Activated gamma-delta T cell (primary cell): ENCODE measurements at places on chromosomes 1 and 21.

DNA sequence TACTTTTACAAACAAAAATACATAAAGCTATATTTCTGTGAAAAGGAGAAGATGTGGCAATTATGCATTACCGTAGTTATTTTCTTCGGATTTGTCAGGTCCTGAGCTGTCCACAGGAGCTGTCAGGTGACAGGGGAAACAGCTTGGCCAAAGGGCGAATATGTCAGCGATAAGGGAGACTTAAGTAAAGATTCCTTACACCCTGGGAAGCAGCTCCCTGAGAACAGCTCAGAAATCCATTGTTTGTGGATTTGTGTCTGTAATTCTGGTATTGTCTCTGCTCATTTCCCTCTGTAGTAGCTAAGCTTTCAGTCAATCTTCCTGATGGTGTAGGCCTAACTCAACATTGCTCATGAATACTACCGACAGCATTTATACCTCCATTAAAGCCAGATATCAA lies 7.1 kb upstream of the CD34 start:
- no peak for DNase-seq

DNA sequence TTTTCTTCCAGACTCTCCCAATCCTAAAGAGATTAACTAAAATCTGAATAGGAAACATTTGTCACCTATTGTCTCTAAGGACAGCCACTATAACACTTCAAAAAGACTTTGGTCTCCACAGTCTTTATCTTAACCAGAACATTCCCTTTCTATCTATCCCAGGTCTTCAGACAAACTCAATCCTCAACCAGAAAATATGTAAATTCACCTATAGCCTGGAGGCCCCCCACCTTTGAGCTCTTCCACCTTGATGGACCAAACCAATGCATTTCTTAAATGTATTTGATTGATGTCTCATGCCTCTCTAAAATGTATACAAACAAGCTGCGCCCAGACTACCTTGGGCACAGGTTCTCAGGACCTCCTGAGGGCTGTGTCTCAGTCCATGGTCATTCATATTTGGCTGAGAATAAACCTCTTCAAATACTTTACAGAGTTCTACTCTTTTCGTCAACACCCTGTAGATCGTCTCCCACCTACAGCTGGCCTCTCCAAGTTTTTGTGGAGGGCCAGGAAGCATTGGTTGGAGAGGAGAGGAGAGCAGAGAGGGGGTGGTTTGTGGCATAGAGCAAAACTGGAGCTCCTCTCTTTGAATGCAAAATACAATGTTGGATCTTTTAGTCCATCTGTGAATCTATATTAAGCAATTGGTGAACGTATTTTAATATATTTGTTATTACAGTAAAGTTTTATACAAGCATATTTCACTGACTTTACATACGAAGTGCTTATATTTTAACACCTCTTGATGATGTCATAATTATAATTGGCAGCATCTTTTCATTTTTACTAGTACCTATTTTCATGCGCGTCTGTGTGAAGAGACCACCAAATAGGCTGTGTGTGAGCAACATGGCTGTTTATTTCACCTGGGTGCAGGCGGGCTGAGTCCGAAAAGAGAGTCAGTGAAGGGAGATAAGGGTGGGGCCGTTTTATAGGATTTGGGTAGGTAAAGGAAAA lies 230.7 kb upstream of the DUSP10 start:
- no peak for DNase-seq

- no peak for DNase-seq
Measured at GRCh38 chr21:32207406-32207716, 71.5 kb downstream of the MIS18A start.

DNA sequence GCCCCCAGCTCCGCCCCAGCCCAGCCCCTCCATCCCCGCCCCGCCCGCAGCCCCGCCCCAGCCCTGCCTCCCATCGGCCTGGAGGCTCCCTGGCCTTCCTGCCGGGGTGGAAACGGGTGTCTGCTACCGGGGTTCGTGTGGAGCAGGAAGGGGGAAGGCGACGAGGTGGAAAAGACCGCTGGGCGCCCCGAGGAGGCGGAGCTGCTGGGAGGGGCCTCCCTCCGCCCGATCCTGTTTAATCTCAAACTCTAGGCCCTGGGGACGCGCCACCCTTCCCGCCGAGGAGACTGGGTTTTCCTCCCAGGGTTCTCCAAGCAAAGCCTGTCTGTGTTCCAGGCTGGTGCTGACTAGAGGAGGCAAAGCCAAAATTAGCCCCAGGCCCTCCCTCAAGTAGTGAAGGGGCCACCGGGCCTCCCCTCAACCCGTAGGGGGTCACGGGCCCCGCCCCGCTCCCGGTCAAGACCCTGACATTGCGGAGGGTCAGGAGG lies 16.2 kb upstream of the TTLL10 start:
- DNase-seq: peak; percentile 37

DNA sequence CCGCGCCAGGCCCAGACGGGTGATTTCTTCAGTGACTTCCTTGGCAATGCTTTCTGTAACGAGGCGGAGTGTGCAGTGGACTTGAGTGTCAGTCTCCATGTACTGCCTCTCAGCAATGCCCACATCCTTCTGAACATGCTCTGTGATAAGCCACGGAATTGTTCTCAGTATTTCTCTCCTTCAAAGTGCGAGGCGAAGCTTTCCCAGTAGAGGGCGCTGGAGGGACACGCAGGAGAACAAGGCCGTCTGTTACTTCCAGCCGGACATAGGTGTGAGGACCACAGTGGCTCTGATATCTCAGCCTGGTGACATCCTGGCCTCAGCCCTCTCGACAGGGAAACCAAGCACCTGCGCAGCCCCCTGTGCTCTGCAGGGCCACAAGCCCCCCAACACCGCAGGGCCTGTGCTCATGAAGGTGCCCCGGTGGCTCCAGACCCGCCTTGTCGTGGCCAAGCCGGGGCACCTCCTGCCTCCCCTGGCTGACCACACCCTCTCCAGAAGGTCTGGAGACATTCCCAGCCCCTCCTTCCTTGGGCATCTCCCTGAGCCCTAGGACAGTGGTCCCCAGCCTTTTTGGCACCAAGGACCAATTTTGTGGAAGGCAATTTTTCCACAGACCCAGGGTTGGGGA lies 46.1 kb upstream of the BACE2 start:
- no peak for DNase-seq

GRCh38 chr1:162294015-162294414 lies 82.6 kb downstream of the SPATA46 start:
- DNase-seq: no peak

DNA sequence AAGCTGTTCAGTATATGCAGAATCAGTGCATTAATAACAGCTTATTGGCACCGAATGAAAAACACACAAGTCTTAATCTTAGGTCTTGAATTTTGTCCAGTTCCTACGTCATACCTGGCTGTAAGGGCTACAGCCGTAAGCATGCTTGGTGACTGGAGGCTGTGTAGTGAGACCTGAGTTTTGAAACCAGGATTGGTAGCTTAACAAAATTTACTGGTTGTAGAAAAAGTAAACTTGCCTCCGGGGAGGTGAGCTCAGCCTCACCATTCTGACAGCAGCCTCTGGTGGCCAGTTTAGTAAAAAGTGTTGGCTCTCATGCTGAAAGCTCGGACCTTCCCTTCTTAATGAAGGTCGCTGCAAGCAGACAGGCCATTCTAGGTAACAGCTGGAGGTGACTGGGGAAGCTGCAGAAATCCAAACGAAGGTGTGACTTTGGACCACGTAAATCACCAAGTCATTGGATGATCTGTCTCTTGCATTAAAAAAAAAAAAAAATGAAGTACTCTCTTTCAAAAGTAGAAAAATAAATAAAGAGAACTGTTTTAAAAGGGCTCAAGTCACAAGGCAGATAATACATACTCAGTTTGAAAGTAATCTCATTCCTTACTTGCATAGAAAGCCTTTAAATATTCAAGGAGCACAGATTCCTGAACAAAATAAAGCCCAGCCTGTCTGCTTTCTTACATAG lies 48.9 kb downstream of the HLCS start:
- DNase-seq: no peak

GRCh38 chr1:53460211-53460634 lies 1.0 kb downstream of the DMRTB1 start:
- DNase-seq: no peak

DNA sequence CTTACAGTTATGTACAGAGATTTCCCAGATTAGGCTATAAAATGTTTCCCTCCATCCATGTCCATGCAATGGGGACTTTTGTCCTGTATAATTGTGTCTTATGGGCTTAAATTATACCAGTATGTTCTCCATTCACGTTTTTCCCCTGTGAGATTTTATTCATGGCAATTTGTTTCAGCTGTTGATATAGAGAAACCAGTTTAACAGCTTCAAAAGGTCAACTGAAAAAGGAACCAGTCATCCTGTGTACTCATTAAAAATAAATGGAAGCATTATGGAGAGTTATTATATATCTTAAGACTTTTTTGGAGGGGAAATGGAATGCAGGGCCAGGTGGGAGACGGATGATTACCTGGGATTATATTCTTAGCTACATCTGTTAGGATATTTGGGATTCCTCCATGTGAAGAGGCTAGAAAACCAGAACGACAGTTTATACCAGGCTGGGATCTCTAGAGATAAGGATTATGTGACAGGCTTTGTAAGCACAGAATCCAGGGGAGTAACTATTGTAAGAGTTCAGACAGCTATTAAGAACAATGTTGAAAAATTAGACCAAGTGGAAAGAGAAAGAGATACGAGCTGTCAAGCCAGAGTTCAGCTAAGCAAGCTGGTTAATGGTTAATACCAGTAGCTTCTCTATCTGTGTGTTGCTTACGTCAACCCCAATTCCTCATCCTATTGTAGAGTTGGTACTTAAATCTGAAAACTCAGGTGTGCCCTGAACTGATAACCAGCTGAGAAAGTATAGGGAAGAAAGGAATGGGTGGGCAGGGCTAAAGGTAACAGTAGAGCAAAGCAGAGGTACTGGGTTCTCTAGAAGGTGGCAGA lies 12.4 kb upstream of the ZNF697 start:
- DNase-seq: no peak
